ENCODE measurements at places on chromosomes 7 and 10.
A peak's percentile ranks its signal among the peaks of the same experiment; 100 is the strongest.

DNA sequence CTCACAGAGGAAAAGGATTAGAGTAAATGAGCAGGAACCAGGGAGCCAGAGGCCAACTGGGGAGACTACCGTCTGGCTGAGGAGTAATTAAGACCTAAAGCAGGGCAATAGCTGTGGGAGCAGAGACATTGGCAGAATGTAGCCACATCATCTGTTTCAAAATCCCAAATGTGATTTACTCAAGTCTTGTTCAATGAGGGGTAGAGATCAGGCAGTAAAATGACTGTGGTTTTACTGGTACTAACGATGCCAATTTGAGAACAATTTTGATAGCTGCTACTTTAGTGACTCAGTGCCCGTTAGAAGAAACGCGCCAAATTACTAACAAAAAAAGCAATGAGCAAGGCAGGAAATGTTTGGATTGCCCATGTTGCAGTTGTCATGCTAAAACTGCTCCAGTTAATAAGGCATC is 12.7 kb upstream of the MIOS start:
- peaks cover 46% of the 10 kb centered on the region for H3K27me3 ChIP-seq
- H3K27ac ChIP-seq, result no peak overlapping the region
- H3K36me3 ChIP-seq, result peaks cover 2% of the 10 kb centered on the region
- no peak overlapping the region for H3K4me3 ChIP-seq
- no peak for DNase-seq

GRCh38 chr7:112228632-112229031 is 22.1 kb downstream of the ZNF277 start:
- DNase-seq, result no peak
- H3K36me3 ChIP-seq, result no peaks in the 10 kb centered on the region
- no peaks in the 10 kb centered on the region for H3K4me1 ChIP-seq

DNA sequence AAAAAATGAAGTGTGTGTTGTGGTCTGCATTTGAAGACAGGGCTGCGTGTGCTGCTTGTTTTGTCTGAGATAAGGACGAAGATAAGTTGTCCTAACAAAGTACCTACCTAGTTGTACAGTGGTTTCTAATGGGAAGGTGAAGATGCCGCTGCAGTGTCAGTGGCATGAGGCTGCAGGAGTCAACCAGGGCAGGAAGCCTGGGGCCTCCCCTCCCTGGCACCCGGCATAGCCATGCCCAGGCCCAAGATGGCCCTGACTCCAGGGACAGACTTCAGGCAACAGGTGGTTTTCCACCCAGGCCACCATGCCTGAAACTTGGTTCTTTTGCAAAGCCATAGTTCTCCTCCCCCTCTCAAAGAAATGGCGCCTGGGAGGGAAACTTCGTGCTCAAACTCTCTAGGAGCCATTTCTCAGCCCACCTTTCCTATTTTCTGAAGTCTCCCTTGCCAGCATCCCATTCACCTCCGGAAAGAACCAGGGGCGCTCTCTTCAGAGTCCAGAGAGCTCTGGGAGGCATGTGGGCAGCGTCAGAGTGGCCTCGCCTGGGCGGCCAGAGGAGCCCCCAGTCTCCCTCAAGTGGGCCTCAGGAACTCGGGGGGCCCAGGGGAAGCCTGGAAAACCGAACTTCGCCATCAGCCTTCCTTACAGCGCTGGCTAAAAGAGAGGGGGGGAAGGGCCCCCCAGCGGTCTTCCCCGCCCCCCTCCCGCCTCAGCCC is 2.1 kb upstream of the KAT6B start:
- H3K36me3 ChIP-seq, result peaks cover 3% of the 10 kb centered on the region
- DNase-seq, result peak; percentile 21
- H3K27me3 ChIP-seq, result no peaks in the 10 kb centered on the region
- peak overlapping the region; percentile 86 for H3K27ac ChIP-seq
- peak overlapping the region; percentile 88 for H3K4me3 ChIP-seq

DNA sequence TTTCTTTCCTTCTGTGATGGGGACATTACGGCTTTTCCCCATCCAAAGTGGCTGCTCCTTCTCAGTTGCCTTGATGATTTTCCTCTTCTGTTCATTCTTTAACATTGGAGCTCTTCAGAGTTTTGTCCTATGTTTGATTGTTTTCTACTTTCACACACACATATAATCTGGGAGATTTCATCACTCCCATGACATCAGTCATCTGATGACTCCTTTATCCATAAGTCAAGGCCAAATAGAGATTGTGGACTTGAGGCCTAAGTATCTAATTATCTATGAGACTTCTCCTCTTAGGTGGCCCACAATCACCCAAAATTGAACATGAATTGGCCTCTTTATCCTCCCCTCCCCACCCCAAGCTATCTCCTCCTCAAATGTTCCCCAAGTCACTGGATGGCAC is 5.3 kb upstream of the COL1A2 start:
- no peak for DNase-seq
- H3K4me1 ChIP-seq, result peaks cover 21% of the 10 kb centered on the region
- H3K27me3 ChIP-seq, result peaks cover 2% of the 10 kb centered on the region
- no peak overlapping the region for H3K27ac ChIP-seq
- H3K36me3 ChIP-seq, result no peaks in the 10 kb centered on the region
